ENCODE measurements at places on chromosomes 16 and 17.

- no peak for DNase-seq
Measured at GRCh38 chr17:41437769-41438168, 3.0 kb downstream of the KRT38 start.

DNA sequence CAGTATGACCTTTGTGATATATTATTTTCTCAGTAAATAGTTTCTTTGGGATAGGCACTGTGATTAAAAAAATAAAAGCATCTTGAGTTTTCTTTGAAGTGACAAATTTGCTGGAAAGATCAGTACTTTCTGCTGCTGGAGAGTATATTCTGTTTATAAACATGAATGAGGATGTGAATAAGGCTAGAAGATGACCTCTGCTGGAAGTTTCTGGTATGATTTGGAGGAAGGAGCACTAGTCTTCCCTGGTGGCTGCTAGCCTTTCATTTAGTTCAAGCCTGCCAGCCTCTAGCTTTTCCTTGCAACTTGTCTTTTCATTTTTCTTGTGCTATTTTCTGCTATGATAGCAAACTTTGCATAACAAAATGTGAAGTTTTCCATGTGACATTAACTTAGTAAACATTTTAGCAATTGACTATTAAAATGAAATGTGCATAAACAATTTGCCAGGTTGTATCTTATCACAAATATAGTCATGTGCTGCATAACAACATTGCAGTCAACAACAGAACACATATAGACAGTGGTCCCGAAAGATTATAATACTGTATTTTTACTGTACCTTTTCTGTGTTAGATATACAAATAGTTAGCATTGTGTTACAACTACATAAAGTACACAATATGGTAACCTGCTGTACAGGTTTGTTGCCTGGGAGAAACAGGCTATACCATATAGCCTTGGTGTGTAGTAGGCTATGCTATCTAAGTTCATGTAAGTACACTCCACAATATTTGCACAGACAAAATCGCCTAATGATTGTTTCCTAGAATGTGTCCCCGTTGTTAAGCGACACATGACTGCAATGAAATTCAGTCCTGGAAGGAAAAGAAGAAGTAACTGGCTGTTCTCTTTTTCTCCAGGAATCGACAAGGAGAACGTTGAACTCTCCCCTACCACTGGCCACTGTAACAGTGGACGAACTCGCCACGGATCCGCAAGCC lies 18.1 kb upstream of the RAB11FIP4 start:
- DNase-seq = no peak

- no peak for DNase-seq
Measured at GRCh38 chr16:1101133-1101532, 5.1 kb upstream of the C1QTNF8 start.

- no peak for DNase-seq
Measured at GRCh38 chr16:85856585-85856984, 42.4 kb upstream of the IRF8 start.

DNA sequence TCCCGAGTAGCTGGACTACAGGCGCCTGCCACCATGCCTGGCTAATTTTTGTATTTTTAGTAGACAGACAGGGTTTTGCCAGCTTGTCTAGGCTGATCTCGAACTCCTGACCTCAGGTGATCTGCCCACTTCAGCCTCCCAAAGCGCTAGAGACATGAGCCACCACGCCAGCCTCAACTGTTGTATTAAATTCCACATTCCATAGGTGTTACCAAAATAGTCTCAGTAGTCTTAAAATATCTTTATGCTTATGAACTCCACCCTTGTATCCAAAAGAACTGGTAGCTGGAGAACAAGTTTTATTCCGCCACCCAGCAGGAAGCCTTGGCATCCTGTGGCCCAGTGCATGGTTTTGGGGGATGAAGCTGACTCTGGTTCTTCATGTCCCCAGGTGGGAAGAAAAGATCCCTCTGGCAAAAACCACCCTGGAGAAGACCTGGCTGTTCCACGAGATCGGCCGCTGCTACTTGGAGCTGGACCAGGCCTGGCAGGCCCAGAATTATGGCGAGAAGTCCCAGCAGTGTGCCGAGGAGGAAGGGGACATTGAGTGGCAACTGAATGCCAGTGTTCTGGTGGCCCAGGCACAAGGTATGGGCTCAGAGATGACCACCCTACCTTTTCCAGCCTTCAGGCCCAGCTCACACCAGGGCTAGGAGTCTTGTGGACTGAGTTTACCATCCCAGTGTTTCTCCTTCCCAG lies 17.7 kb upstream of the CNP start:
- no peak for DNase-seq

GRCh38 chr17:61387011-61387410 lies 12.6 kb upstream of the TBX2 start:
- no peak for DNase-seq

GRCh38 chr17:3475251-3475685 lies 529 bp upstream of the ASPA start:
- DNase-seq = no peak

GRCh38 chr16:77789085-77790008 lies 983 bp downstream of the VAT1L start:
- DNase-seq = no peak

DNA sequence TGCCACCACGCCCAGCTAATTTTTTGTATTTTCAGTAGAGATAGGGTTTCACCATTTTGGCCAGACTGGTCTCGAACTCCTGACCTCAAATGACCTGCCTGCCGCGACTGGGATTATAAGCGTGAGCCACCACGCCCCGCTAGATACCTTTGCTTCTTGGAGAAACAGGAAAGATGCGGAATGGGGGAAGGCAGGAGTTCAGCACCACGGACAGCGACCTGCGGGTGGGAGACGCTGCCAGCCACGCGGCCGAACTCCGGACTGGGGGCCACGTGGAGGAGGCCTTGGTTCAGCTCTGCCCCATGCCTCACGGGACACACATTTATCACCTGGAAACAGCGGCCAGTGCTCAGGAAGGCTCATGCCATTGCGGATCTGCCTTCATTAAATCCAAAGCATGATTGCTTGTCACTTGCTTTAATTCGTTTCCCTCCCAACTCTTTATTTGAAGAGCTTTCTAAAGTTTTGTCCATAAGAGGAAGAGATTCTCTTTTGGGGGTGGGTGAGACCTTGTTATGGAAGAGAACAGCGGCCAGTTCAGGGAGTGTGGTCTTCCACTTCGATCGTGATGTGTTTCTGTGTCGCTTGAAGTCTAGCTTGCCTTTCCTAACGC lies 219.9 kb downstream of the ENGASE start:
- DNase-seq = no peak

DNA sequence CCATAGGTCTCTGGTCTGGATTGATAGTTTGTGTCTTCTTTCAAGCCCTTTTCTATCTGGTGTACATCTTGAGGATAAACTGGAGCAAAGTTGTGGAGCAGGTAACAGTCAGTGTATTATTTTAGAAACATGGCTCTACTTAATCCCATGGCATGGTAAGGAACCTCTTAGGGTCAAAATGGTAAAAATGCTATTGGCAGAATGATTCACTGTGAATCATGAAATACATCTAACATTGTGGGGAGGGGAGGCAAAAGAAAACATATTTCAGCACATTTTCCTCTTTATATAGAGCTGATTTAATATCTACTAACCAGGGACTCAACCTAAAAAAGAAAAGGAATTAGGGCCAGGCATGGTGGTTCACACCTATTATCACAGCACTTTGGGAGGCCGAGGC lies 17.9 kb upstream of the ALDH3A2 start:
- DNase-seq = no peak

DNA sequence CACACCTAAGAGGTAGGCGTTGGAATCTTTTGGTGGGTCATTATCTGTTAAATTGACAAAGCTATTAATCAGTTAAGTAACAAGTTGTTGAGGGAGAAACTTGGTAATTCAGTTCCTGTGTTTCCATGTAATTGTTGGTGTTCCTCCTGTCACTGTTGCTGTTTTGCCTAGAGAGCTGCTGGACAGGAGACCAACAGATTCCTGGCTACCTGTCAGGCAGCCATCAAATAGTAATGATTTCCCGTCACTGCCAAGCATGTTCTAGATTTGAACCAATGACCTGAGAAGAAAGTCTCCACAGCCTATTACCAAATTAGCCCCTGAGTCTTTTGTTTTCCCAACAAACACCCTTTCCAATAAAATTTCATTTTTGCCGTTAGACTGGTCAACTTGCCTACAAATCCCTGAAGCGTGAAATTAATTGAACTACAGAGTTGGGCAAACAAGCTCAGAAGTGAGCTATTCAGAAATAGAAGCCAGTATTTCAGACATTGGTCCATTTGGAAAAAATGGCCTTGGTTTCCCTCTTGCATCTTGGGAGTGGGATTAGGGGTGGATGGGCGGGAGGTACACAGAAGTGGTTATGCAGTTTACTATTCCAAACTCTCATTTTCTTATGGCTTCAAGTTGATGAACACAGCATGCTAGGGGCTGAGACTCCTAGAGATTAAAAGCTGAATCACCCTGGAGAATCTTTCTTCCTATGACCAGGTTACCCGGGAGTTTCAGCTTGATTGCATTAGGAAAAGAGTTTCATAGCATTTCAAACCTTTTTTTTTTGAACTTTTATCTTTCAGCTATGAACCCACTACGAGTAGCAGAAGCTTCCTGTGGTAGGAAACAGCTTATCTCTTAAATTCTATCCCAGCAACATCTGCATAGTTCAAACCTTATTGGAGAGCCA lies 262.8 kb upstream of the MAF start:
- DNase-seq = no peak

DNA sequence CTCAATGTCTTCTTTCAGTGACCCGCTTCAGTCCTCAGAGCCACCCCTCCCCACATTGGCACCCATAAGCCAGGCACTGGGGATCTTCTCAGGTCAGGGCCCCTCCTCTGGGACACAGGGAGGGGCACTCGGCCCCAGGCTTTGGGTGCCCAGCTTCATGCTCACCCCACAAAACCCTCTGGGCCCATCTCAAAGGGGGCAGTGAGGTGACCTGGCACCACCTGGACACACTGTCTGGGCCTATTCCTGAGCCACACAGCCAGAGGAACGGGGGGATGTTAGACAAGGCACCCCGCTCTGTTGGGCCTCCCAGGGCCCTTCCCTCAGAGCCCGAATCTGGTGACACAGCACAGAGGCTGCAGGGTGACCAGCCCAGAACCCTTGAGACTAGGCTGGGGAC lies 36.1 kb downstream of the TNFRSF13B start:
- DNase-seq = peak; percentile 47

GRCh38 chr17:69064001-69064400 lies 3.3 kb upstream of the ABCA9 start:
- no peak for DNase-seq

DNA sequence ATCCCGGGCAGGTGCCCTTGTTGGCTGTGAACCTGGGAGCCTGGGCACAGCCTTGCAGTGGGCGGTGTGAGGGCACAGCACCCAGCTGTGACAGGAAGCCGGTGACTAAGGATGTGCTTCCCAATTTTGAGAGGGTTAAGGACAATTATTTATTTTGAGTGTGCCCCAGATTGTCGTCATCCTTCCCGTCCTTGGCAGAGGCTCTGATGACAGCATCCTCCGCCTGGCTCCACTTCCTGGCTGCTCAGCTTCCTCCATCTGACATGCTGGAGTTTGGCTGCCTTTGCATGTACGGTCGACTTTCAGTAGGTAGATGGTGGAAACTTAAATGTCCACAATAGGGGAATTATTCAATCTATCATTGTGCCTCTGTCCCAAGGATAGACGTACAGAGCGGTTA lies 282.4 kb upstream of the EEF2KMT start:
- DNase-seq = no peak

- no peak for DNase-seq
Measured at GRCh38 chr16:88599825-88600538, 29.8 kb downstream of the ZC3H18 start.

DNA sequence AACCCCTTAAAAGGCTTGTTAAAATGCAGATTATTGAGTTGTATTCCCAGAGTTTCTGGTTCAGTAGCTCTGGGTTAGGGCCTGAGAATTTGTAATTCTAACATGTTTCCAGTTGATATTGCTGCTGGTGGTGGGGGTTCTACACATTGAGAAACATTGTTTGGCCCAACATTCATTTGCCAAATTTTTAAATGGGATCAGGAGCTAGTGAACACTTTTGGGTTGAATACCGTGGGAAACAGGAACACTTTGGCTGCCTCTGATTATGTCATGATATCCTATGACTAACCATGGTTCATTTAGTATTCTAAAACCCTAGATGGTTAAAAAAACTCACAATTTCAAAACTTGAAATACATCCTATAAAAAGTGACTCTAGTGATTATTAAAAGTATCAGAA lies 89.3 kb downstream of the RPGRIP1L start:
- no peak for DNase-seq

- no peak for DNase-seq
Measured at GRCh38 chr17:17837380-17837821, 615 bp upstream of the SREBF1 start.

GRCh38 chr16:65066651-65067050 lies 55.2 kb downstream of the CDH11 start:
- no peak for DNase-seq

- DNase-seq = no peak
Measured at GRCh38 chr16:2490190-2491105, 15.5 kb downstream of the TBC1D24 start.

- DNase-seq = no peak
Measured at GRCh38 chr17:48429638-48430586, at the start of gene SKAP1. Gene SKAP1, minus strand, starts transcription at chr17:48430214.

- DNase-seq = no peak
Measured at GRCh38 chr17:32958418-32958817, 30.5 kb downstream of the TMEM98 start.

GRCh38 chr17:81902653-81903414 lies 796 bp downstream of the NPB start:
- no peak for DNase-seq

- DNase-seq = peak; percentile 65
Measured at GRCh38 chr17:78667741-78668640, 90.8 kb upstream of the DNAH17 start.

GRCh38 chr16:35188288-35189155 lies 1729.1 kb downstream of the TP53TG3F start:
- no peak for DNase-seq

DNA sequence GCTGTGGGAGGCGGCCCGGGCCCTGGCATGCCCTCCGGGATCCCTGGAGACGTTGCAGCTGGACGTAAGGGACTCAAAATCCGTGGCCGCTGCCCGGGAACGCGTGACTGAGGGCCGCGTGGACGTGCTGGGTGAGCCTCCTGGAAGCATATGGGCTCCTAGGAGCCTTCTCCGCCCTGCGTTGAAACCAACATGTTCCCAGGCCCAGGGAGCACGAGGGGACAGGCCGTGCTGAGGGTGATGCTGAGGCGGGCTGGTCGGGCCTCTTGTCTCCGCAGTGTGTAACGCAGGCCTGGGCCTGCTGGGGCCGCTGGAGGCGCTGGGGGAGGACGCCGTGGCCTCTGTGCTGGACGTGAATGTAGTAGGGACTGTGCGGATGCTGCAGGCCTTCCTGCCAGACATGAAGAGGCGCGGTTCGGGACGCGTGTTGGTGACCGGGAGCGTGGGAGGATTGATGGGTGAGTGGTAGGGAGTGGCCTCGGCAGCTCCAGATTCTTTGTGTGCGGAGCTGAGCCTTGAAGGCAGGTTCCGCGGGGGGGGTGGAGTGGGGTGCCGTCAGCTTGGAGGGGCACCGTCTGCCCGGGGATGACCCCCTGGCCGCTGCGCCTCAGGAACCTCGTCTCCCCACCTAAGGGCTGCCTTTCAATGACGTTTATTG lies 567 bp downstream of the HSD17B1 start:
- no peak for DNase-seq

DNA sequence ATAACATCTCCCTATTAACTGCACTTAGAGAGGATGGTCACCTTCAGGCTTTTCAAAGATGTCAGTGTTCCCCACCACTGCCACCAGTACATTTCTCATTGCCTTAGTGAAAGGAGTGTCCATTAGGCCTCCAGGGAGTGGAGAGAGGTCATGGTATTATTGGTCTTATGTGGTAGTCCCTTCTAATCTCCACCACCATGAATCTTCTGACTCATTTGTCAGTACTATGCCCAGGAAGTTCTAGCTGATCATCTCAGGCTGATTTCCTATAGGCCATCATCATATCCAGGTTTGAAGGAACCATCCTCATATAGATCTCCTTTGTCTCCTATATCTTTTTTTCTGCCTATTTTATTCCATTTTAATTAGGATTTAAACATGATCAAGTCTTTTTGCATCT lies 221.5 kb downstream of the CYB561 start:
- DNase-seq = no peak
